ENCODE measurements at places on chromosomes 7 and 10.

GRCh38 chr10:13417459-13418126 lies 69.5 kb upstream of the SEPHS1 start:
- DNase-seq: no peak

GRCh38 chr7:75984130-75985008 lies 10.0 kb downstream of the TMEM120A start:
- no peak for DNase-seq

GRCh38 chr10:113037218-113037617 lies 87.2 kb downstream of the TCF7L2 start:
- DNase-seq: peak; percentile 33

- no peak for DNase-seq
These were observed 116.9 kb downstream of the EVX1 start for GRCh38 chr7:27359181-27360125.

DNA sequence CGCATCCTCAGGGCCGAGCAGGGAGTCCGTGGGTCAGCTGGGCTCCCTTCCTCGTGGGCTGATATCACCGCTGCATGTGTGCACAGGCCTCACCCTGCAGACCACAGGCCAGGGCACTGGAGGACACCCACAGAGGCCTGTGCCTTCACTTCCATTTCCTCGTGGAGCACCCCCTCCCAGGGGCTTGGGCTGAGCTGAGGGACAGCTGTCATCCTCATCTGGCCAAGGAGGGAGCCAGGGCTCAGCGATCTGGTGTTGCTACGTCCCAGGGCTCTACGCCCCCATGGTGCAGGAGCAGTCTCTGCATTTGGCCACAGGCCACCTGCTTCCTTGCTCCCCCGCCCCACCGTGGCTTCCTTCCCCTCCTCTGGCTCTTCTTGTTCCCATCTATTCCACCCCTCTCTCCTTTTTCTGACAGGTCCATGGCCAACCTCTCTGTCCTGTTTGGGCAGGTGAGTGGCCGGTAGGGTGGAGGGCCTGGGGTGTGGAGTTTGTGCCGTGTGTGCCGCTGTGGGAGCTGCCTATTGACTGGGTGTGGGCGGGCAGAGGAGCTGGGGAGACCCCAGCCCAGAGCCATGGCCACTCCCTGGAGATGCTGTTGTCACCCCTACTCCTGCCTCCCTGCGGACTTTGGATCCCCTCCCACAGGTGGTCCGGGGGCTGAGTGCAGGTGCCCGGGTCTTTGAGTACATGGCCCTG lies 8.3 kb upstream of the ASIC3 start:
- DNase-seq: peak; percentile 47

- DNase-seq: no peak
These were observed 20.1 kb downstream of the SFR1 start for GRCh38 chr10:104142081-104142480.

DNA sequence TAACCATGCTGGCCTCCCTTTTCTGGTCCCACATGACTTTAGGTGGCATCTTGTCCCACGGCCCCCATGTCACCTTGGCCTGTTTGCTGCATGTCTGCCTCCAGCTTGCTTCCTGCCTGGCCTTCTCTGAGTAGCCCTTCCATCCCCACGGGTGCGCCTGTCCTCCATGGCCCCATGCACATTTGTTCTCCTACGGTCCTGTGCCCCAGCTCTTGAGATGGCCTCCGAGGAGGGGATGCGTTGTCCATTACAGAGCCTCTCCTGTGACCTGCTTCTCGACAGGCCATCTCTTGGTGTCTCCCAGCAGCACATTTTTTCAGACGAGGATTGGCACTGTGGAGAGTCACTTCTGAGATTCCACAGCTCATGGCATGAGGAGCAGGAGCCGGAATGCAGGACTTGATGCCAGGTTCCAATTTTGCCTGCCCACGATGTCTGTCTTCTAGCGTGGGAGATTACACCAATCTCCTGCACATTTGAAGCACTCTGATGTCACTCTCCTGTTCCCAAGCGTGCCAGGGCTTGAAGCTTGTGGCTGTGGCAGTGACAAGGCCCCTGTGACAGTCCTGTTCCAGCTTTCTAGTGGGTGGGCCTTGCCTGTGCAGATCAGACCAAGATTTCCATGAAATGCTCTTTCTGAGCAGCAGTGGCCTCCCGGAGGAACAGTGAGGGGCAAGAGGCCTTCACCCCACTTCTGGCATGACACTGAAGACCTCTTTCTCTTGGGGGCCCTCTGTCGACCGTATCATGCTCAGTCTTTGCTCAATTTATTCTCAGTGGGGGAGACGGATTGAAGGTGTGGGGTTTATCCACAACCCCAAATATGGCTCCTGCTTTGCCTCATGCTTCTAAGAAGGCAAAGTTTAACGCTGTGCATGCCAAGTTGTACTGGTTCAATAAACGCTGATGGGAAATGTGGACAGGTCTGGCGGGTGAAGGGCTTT lies 13.4 kb downstream of the WDFY4 start:
- DNase-seq: no peak

DNA sequence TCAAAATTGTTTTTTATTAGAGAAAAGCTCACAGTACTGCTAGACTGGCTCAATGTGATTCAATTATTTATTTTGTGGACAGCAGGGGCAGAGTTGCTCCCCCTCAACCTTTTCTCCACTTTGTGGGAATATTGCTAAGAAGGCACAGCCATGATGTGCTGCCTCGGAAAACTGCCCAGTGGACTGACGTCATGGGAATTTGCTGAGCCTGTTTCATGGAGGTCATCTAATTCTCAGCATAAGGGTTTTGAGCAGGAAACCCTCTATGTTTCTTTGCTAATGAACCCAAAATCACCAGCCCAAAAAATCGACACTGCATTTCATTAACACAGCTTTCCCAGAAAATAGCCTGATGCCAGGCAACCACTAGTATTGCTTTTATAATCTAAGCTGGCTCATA lies 228.8 kb upstream of the FAM3C start:
- no peak for DNase-seq

- DNase-seq: no peak
These were observed 784.9 kb downstream of the DNAJB9 start for GRCh38 chr7:109354552-109354951.

GRCh38 chr7:103809229-103809994 lies 180.0 kb downstream of the RELN start:
- no peak for DNase-seq

DNA sequence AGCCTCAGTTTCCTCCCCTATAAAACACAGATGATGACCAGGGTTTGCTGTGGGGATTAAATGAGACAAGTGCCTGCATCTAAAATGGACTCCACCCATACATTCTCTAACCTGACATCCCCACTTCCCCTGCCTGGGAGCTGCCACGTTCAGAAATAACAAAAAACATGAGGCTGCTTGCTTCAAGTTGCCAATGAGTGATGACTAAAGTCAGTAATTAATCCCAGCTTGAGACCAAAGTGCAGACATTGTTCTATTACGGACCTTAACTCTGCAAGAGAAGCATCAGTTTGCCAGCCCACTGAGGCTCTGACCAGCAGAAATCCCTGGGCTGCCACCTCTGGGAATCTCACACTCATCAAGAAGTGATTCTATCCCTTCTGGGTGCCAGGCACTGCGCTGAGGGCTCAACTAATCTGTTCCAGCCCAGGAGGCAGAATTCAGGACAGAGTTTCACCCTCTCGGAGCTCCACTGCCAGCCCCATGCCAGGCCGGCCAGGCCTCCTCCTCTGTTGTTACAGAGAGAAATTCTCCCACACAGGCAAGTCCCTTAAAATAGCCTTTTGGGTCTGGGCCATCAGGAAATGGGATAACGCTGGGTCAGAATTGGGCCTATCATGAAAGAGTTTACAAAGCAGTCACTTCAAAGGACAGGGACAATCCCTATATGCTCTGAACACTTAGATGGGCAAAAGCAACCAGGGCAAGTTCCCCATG lies 11.4 kb downstream of the SH3PXD2A start:
- DNase-seq: no peak

GRCh38 chr7:20578257-20578771 lies 37.2 kb upstream of the ABCB5 start:
- no peak for DNase-seq

DNA sequence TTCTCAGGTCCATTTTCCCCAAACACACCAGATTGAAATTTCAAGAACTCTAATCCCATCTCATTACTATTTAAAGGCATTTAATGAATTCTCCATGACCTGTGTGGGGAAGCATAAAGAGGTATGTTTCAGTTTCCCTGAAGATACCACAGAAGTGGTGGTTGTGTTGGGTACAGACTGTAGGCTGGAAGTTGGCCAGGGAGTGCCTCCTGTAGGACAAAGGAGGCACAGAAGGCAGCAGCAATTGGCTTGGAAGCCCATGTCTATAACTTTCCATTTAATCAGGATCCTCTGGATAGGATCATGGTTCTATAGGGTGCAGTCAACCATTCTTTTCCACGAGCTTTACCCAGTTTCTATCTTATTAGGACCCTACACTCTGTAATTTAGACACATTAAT lies 8.6 kb upstream of the BET1 start:
- DNase-seq: no peak

DNA sequence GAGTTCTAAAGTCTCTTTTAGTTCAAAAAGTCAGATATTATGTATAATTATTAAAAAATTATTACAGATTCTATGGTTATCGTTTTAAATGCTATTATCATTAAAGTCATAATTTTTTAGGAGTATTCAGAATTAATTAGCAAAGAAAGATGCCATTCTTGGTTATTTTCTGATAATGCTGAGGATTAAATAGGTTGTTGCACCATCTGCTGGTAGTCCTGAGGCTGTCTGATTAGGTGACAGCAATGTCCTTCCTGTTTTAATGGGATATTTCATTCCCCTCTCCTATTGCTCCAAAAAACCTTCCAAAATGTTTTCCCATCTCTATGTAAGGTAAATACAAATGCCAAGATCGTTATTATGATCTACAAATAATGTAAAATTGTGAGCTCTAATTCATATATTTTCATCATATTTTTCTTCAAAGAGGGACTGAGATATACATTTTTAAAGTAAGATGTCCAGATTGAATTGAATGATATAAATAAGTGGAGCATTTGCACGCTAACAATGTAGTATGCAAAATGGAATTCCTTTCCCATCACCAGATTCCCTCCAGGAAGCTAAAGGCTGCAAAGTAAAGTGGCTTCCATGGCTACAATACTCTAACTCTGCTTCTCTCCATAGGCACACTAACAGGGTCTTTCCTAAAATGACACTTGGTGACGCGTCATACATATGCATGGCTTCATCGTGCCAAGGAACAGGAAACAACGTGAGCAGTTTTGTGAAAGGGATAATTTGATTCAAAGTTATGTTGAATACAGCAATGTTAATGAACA lies 58.8 kb upstream of the AKR1E2 start:
- no peak for DNase-seq

DNA sequence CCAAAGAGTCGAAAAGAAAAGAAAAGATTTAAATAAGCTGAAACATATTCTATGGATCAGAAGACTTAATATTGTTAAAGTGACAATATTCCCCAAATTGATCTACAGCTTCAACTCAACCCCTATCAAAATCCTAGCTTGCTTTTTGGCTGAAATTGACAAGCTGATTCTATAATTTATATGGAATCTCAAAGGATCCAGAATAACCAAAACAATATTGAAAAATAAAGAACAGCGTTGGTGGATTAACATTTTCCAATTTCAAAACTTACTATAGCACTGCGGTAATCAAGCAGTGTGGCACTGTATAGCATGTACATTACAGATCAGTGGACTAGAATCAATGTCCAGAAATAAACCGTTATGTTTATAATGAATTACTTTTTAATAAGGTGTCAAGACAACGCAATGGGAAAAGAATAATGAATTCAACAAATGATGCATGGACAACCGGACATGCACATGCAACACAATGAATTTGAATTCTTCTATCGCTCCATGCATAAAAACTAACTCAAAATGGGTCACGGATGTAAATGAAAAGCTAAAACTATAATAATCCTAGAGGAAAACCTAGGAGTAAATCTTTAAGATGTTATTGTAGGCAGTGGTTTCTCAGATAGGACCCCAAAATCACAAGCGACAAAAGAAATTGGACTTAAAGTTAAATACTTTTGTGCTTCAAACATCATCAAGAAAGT lies 1.6 kb upstream of the ALOX5 start:
- no peak for DNase-seq

DNA sequence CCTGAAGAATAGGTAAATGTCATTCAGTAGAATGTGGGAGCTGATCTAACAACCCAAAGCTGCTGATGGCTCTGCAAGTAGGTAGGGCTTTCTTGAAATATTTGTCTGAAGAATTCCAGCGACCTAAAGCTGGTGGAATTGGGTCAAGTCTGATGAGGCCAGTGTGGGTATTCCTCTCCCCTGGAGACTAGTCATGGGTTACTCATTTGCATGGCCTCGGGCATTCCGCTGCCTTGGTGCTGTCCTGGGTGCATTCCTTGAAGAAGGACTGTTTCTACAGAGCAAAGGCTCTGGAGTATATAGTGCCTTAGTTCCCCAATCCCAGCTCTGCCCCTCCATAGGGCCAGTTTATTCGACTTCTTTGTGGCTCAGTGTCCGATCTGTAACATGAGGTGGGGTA lies 19.2 kb downstream of the PDK4 start:
- DNase-seq: no peak

- DNase-seq: no peak
These were observed 28.2 kb downstream of the IL2RA start for GRCh38 chr10:6033954-6034353.

- no peak for DNase-seq
These were observed 88.6 kb downstream of the VIM start for GRCh38 chr10:17316488-17317170.

- no peak for DNase-seq
These were observed 301.7 kb downstream of the CSTF2T start for GRCh38 chr10:51397695-51398094.

GRCh38 chr7:5429253-5429856 lies 5.7 kb upstream of the TNRC18 start:
- DNase-seq: peak; percentile 33

DNA sequence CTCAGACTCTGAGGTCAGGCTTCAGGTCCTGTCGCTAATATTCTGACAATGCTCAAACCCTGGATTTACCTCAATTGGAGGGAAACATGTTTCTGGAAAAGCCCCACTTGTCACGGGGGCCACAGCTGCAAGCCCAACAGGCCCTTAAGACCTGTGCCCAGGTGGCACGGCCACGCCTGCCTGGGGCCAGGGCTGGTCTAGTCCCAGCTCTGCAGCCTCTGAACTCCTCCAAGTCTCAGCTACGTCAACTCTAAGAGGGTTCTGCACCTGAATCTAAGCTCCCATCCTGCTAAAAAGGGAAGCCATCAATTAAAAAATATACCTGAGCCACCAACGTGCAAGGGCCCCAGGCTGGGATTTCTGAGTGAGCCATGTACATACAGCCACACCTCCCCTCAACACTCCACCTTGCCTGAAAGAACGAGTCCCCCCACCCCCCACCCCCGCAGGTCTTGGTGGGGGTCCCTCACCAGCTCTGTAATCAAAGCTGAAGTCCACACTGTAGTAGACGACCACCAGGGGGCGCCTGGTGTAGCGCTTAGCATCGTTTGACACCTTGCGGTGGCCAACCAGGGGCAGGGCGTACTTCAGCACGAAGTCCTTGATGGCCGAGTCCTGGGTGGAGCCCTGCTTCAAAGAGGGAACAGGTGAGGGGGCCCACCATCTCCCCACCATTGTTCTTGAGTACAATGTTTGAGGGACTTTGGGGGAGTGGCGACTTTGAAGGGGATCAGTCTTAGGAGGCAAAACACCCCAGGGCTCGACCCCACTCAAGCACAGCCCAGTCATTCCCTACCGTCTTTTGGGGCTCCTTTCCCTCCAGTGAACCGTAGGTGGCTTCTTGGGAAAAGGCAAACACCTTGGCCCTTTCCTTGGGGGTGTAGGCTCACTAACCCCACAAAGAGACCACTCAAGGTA lies 22.6 kb downstream of the PDIA4 start:
- peak; percentile 79 for DNase-seq
